ENCODE measurements at places on chromosomes 6 and 20. TPM values are rescaled to one million over a fixed set of nuclear protein-coding genes. Genes with fewer than 3 reads are reported as not detected.

DNA sequence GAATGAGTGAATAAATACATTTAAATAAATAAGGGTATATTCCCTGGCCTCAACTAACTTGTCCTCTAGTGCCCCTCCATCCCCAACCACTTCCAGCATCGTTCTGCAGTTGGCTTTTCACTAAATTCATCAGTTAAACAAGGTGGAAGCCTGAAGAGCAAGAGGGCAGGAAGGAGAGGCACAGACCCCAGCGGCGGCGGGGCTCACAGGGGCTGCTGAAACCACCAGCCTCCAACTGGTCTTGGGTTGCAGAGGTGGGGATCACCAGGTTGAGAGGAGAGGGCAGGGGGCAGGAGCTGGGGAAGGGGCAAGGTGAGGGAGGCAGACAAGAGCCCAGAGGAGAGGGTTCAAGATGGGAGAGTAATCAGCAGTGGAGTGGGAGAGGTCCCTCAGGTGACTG lies 27.1 kb downstream of the KCNK5 start:
- no peak for DNase-seq

Gene NOX3
- not detected for total RNA-seq

- DNase-seq: no peak
Measured at GRCh38 chr6:47292944-47293343, 16.8 kb downstream of the TNFRSF21 start.

DNA sequence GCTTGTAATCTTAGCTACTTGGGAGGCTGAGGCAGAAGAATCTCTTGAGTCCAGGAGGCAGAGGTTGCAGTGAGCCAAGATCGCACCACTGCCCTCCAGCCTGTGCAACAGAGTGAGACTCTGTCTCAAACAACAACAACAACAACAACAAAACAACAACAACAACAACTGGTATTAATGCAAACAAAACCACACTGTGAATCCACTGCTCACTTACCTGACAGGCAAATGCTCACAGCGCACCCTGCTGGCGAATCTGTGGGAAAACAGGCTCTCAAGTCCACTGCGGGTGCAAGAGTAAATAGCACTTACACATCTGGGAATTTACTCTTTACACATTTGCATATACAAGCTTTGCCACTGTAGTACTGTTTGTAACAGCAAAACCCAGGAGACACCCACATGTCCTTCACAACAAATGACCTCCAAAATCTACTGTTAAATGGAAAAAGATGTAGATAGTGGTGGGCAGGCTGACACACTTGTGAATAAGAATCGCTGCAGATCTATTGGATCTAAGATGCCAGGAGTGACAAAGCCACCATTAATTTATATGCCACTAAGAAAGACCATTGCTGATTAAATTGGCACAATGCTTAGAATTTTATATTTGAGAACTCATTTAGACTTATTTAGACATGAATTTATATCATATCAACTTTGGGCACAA lies 29.3 kb downstream of the NSFL1C start:
- peak; percentile 77 for DNase-seq
